ENCODE measurements at places on chromosomes 2 and 18.

DNA sequence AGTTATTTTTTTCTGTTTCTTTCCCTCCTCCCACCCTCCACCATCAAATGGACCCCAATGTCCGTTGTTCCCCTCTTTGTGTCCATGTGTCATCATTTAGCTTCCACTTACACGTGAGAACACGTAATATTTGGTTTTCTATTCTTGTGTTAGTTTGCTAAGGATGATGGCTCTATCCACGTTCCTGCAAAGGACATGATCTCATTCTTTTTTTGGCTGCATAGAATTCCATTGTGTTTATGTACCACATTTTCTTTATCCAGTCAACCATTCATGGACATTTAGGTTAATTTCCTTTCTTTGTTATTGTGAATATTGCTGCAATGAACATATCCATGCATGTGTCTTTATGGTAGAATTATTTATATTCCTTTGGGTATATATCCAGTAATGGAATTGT, 91.3 kb upstream of the TNP1 start:
- DNase-seq = no peak

DNA sequence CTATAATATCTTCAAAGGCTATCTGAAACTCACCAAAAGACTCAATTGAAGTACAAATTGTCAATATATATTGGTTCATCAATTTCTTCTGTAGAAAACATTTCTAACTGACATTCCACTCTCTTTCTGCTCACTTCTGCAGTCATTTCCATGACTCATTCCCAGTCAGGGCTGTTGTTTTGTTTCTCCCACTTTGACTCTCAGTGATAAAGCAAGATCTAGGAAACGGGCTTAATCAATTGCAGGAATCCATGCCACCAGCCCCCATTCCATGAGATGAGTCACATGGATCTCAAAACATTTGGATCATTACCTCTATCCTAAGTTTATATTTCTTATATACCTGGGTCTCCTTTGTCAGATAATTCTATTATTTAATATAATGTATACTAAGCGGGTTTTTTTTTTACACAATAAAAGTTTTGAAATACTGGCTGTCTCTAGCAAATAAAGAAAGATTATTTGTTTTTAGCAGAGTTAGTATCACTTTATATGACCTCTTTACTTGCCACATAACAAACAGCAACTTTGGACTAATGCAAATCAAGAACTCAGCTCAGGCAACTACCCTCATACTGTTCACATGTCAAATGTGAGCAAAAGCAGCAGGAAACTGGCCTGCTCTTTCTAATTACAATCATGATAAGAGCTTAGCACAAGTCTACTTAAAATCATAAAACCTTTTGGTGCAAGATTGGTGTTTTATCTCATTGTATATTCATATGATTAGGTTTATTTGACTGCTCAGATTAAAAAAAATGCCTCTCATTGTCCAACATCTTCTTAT, 251.1 kb upstream of the PIK3C3 start:
- no peak for DNase-seq

GRCh38 chr2:201908901-201909300, 102.6 kb downstream of the CDK15 start:
- DNase-seq = no peak

DNA sequence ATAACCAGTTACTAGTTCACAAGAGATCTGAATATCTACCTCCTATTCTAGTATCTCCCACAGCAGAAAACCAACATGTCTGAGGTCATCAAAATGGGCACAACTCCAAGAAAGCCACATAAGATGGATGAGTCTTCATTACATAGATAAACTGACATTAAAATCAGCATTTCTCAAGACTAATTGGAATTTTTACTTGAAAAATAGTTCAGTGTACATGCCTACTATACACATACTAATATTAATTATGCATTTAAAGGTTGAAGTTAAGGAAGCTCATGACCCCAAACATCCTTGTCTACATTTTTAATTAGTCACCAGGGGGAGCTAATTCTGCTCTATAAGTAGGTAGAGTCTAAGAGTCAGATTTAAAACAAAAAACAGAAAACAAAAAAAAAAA, 41.9 kb downstream of the ZNF521 start:
- DNase-seq = no peak

GRCh38 chr2:236452238-236452637, 117.4 kb upstream of the ACKR3 start:
- no peak for DNase-seq

DNA sequence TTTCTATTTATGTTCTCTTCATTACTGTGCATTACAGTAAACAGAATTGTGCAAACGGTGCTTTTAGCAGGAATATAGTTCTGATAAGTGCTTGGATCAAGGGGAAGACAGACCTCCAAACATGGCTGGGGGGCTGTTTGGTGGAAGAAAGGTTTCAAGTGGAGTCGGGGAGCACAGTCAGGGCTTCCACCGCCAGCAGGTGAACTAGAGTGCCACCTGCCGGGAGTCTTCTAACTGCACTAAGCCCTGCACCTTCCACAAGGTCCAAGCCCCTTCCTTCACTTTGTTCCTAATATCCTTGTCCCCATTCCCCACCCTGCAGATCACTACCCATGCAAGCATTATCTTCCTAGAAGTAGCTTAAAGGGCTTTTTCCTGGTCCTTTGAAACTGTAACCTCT, 11.1 kb downstream of the ONECUT2 start:
- DNase-seq = no peak

DNA sequence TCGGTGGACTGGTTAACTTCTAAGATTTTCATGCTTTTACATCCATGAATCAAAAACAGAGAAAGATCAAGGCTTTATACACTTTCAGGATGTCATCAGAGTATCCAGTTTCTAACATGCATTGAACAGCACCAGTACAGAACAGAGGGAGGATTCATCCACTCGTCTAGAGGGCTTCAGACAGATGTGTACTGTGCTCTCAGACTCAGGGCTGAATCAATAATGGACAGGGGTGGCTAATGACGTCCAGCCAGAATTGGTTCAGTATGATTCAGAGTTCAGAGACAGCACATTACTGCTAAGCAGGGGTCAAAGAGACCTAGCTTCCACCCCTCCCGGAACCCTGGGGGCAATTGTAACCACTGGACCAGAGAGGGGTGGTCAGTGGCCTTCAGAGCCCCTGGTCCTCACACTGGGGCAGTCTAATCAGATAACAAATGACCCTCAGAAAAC, 37.3 kb downstream of the RNU4ATAC start:
- no peak for DNase-seq

GRCh38 chr2:226508683-226509082, 290.9 kb downstream of the IRS1 start:
- no peak for DNase-seq

DNA sequence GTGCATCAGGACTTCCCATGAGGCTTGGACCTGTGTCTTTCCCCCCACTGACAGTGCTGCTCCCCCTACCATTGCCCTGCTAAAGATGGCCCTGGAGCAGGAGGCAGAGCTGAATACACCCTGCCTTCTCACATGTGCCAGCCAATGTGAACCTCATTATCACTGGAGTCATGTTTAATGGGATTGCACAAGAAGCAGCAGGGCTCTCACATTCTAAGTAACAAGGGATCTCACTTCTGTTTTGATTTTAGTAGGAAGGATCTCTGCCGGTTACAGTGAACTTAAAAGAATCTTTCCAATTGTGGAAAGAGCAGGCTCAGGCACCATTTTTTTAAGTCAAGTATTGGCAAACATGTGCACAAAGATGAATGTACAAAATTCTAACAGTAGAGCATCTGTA, 322.1 kb upstream of the MEX3C start:
- DNase-seq = no peak

GRCh38 chr2:8094526-8094925, 587.3 kb upstream of the ID2 start:
- no peak for DNase-seq

- DNase-seq = no peak
Measured at GRCh38 chr2:53381271-53381670, 386.3 kb upstream of the CHAC2 start.

DNA sequence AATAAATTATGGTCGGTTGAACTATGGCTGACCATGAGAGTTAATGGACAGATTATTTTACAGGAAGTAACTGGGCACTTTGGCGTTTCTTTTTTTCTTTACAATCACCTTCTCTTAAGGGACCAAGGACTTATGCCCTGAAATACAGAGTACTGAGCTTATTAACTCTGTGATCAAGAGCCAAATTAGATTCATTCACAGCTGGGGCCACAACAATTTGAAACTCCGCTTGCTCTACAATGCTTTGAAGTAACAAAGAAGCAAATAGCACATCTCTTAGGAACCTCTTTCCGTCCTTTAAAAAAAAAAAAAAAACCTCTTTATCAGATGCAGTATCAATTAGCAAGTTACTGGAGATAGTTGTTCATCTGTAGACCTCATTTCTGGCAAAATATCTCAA, 112.0 kb downstream of the LYPD6 start:
- no peak for DNase-seq

DNA sequence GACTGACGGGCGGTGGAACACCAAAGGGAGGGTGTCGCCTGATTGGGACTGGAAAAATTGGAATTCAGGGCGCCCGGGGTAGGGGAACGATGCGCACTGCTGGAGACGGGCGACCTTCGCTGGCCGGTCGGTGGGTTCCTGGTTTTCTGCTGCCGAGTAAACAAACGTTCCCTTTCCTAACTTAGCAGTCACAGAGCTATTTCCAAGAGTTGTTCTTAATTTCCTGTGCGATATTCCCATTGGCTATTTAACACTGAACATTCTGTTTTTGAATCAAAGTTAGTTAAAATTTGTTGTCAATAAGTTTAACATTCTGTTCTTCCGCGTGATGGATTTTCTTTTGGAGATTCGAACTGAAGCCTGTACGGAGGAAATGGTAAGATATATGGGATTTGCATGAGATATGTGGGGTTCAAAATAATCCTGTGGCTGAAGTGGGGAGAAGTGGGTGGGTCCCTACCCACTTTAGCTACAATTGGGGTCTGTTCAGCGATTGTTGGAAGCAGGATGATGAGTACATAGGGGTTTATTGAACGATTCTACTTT, 862 bp downstream of the C18orf54 start:
- DNase-seq = no peak

GRCh38 chr2:203673933-203674332, 32.5 kb upstream of the CD28 start:
- no peak for DNase-seq

DNA sequence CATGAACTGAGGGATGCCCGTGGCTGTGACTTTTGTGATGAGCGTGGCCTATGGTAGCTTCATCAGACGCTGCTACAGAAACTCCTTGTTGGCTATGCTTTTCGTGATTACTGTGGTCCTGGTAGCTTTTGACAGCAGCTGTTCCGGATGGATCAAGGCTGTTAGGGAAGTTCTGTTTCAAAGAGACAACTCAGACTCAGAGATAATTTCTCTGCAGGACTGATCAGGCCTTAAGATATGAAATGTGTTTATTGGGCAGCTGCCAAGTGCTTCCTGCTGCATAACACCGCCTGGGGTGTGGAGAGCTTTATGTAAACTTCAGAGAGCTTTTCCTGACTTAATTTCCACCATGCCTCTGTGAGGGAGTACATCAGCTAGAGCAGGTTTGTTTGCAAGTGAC, 243.8 kb downstream of the TSN start:
- no peak for DNase-seq

DNA sequence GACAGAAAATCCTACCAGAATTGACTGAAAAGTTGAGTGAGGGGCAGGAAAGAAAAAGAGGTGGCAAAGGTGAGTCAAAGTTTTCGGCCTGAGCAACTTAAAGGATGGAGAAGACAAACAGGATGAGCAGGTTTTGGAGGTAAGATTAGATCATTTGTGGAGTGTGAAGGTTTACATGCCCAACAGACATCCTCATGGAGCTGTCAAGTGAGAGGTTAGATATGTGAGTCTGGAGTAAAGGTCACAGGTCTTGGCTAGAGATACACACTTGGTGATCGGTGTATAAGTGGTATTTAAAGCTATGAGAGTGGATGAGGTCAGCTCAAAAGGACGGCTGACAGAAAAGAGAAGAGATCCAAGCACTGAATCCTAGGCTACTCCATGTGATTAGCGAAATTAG, 11.1 kb upstream of the MYL12A start:
- DNase-seq = no peak

DNA sequence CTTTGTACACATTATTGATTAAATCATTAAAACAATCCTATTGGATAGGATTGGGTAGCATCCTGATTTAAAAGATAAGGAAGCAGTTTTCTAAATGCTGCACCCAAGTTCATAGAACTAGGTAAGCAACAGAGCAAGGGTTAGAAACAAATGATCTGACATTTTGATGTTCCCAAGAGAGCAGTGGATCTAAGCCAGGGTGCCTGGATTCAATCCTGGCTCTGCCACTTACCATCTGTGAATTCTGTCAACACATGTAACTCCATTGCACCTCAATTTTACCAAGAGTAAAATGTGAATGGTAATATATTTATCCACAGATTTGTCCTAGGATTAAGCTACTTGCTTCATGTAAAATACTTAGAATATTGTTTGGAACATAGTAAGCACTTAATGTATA, 982.6 kb upstream of the FANCL start:
- DNase-seq = no peak

DNA sequence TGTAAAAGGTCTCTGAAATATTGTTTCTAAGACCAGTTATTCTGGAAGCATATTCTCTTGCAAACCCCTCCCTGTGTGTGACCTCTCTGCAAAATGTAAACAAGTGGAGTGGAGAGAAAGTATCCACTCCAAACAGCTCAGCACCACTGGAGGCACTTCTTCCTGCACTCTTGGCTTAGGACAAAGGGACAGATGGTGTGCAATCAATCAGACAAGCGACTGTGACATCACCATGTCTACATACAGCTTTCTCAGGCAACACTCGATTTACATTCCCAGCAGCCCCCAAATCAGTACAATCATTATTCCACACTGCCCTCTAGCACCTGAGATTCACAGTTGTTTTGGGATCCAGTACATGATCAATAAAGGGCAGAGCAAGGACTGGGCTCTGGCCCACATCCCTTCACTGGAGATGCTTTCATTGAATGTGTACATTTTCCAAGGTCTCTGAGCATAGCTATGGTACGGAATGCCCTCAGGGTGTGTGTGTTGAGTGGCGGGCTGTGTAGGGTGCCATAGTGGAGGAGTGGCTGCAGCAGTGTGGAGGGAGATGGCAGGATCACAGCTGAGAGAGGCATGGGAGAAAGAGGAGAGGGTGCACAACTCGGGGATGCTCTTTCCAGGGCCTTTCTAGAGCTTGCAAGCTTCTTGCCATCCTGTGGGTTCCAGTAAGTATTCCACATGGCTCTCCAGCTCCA, 311.8 kb upstream of the ST6GAL2 start:
- no peak for DNase-seq

- no peak for DNase-seq
Measured at GRCh38 chr18:45081566-45082181, 401.0 kb downstream of the SETBP1 start.

DNA sequence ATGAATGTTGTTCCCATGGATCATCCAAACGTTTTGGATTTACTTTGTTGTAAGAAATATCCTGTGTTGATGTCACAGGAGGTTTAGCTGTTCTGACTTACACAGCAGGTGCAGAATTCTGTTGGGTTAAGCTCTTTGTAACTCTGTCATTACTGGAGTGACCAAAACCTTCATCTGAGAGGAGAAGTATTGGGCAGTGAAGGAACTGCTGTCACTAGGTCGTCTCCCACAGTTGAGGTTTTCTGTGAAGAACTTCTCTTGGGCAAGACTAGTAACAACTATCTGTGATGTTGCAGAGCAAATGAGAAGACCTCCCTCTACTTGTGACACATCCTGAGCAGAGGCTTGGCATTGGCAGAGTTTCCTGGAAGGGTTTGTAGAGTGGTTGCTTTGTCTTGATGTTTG, 2.9 kb downstream of the SPTBN1 start:
- no peak for DNase-seq
